ENCODE measurements at places on chromosomes 7 and 10.

- no peak for DNase-seq
These were observed 617.5 kb downstream of the SDK1 start for GRCh38 chr7:3918576-3918975.

- no peak for DNase-seq
These were observed 19.0 kb downstream of the WDFY4 start for GRCh38 chr10:48703531-48704122.

GRCh38 chr10:105545101-105545500 is 904.0 kb downstream of the SORCS3 start:
- DNase-seq = no peak

GRCh38 chr7:157674027-157674714 is 337.4 kb downstream of the DNAJB6 start:
- DNase-seq = no peak

DNA sequence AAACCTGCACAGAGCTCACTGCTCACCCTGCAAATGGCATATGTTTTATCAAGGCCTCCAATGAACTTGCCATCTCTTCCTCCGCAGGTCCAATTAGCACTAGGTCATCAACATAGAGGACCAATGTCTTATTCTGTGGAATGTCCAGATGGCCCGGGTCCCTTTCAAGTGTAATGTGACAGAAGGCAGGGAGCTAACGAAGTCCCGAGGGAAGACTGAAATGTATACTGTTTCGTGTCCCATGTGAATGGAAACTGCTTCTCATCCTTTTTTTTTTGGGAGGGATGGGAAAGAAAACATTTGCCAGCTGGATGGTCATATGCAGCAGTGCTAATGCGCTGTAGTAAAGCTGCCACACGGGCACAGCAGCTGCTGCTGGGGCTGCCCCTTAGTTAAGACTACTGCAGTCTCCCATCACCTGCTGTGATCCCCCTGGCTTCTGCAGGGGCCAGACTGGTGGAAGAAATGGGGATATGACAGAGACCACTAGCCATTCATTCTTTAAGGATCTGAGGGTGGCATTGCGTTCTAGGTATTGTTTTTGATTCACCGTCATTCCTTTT is 61.7 kb upstream of the CCNY start:
- no peak for DNase-seq

GRCh38 chr7:114799628-114800028 is 122.3 kb upstream of the MDFIC start:
- no peak for DNase-seq

- no peak for DNase-seq
These were observed 433 bp upstream of the PLXNA4 start for GRCh38 chr7:132576721-132577085.

- DNase-seq = no peak
These were observed 503 bp downstream of the CROT start for GRCh38 chr7:87345962-87346371.

DNA sequence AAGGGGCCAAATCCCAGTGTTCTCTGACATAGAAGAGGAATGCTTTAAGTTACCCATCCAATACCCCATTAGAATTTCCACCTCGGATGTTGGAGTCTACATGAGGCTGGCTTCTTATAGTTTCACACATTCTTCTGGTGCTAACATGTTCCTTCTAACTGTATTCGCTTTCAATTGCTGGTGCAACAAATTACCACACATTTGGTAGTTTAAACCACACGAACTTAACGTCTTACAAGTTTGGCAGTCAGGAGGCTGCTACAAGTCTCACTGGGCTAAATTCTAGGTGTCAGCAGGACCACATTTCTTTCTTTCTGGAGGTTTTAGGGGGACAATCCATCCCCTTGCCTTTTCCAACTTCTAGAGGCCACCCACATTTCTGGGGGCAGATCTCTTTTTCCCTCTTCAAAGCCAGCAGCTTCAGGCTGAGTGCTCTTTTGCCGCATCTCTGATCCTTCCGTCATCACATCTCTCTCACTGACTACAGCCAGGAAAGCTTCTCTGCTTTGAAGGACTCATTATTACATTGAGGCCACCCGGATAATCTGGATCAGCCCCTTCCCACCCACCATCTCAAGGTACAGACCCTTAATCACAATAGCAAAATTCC is 5.1 kb upstream of the MACC1 start:
- no peak for DNase-seq

- no peak for DNase-seq
These were observed 6.3 kb upstream of the HGF start for GRCh38 chr7:81776161-81776560.

DNA sequence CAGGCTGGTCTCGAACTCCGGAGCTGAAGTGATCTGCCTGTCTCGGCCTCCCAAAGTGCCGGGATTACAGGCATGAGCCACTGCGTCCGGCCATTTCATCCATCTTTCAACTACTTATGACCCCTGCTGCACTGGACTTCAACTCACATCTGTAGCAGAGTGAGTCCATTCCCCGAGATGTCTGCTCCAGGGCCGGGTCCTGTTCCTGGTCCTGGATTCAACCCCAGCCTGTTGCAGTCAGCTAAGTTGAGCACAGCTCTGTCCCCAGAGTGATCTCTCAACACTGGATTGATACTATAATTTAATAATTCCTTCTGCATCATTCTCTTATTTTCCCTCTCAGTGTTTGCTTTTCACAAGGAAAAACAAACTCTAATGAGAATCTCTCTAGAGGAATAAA is 25.8 kb downstream of the PRTFDC1 start:
- no peak for DNase-seq

DNA sequence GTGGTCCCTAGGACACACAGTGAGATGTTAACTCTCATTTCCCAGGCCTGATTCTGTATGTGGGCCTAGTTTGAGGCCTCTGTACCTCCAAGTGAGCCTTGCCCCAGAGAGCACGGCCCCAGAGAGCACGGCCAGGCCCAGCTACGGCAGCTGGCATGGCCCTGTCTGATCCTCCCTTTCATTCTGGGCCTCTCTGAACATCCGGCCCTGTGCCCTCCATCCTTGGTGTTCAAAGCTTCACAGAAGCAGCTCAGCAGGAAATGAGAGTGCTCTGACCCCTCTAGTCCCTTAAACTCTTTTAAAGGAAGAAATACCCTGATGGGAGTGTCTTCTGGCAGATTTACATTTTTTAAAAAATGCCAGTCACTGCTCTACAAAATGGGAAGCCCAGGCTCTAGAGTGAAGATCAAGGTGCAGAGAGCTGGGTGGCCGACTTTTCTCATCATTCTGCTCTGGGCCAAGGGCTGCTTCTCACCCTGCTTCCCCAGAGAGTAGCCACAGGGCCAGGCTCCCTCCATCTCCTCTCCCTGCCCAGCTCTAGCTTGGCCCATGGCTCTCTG is 171.9 kb downstream of the RPS24 start:
- DNase-seq = no peak

DNA sequence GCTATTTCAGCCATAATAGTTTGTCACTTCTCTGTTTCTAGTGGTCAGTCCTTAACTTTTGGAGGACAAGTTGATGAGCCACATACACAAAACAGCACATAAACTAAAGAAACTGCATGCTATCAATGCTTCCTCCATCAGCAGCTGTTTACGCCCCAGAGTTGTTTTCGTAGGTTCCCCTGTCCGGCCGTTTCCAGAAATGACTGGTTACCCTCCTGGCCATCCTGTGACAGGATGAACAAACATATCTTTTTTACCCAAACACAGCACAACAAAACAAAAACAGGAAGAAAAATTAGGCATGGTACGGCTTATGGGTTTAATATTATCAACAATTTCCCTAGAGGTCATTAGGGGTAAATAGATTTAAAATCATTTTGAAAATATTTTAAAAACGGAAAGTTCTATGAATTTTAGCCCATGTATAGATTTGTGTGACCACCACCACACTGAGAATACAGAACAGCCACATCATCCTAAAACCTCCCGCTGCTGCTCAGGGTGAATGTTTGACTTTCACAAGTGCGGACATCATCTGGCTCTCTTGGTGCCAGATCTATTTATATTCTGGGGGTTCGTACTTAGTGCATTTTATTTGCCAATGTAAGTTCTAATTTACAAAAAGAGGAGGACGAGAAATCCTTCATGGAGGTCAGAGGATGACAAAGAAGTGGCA is 74.8 kb downstream of the HIPK2 start:
- DNase-seq = no peak

DNA sequence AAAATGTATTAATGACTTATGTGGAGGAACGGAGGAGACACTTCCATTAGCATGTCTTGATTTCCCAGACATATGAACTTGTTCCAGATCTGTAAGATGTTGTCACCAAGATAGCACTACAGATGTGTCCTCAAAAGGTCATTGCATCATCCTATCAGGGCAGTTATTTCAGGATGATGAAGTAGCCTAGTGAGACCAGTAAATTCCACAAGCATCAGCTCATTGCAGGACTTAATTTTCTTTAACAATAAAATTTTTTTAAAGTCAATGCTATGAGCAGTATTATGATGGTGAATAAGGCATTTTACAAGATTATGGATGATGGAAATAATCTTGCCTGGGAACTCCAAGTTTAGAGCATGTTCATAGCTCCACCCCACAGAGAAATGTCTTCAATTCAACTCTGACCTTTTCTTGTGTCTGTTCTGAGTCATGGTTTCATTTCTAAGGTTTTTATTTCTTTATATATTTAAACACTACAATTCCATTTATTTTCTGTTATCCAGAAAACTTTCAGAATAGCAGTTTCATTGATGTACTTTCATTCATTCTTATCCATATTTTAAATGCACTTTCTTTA is 1203.3 kb upstream of the CELF2 start:
- no peak for DNase-seq

- DNase-seq = no peak
These were observed 118.7 kb upstream of the COL1A2 start for GRCh38 chr7:94276027-94276426.
